ENCODE measurements at places on chromosomes 3 and 15.

DNA sequence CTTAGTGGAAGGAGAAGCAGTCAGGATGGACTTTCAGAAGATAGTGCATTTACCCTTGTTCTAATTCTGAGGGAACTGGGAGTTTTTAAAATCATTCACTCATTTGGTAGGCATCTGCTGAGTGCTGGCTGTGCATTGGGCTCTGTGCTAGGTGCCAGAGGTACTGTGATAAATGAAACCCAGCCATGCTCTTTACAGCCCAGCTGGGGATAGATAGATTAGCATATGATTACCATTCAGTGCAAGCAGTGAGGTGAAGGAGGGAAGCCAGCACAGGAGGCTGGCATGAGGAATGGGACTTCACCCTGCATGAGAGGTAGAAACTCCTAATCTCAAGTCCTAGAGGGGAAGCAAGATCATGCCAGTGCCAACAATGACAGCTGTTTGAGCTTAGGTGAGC is 361.9 kb upstream of the TRIM42 start:
- no peak for DNase-seq

- peak; percentile 77 for DNase-seq
These were observed 3.3 kb upstream of the DCP1A start for GRCh38 chr3:53350652-53351051.

- DNase-seq = peak; percentile 65
These were observed 989 bp upstream of the PPIB start for GRCh38 chr15:64163659-64164362.

DNA sequence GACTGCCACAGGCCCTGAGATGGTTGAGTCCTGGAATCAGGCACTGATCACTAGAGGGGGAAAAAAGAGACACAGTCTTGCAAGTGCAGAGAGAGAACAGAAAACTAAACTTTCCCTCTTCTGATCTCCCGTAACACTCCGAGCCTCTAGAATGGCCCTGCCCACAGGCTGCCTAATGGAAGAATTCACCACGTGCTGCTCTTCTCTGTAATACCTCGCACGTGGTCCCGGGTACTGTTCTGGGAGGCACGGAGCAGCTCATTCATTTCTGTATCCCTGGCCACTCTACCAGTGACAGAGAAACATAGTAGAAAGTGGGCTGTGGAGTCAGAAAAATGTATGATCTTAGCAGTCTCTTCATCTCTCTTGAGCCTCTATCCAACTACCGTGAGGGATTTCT is 30.4 kb downstream of the VGLL4 start:
- no peak for DNase-seq

GRCh38 chr15:100721758-100722550 is 119.6 kb downstream of the ASB7 start:
- DNase-seq = peak; percentile 98

DNA sequence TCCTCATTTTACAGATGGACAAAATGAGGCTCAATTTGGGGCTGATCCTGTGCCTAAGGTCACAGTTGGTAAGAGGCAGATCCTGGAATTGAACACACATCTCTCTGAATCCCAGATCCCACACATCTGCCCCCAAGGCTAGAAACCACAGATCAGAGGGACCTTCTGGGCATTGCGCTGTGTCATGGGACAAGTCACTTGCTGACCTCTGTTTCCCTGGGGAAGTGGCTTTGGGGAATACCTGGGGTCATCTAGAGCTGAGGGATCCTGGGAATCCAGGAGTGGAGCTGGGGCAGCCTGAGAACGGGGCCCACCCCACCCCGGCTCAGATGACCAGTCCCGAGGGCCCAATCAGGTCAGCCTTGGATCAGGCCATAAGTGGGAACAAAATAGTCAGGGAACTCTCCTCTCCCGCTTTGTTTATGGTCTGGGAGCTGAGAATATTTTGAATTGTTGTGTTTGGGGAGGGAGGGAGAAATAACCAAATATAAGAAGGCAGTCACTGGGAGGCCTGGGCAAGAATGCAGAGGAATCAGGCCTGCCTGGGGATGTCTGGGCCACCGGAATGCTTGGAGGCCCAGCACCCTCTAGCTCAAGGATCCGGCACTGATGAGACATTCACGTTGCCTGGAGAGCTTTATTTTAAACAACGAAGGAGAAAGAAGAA is 8.8 kb upstream of the SLC6A6 start:
- no peak for DNase-seq

DNA sequence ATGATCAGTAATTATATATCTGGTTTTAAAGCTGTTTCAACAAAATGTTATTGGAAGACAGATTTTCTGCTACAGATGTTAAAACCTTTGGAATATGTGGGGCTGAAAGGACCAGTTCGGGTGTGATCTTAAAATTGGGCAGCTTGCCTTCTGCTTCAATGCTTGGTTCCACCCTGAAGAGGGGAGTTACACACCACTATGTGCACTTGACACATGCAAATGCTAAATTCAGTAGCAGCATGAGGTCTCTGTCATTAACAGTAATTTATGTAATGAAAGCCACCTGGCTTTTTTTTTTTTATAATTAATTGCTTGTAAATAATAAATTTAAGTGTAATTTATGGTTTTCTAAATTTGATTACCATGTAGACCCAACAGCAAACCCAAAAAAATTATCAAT is 24.6 kb downstream of the CDIN1 start:
- no peak for DNase-seq

- no peak for DNase-seq
These were observed 145.9 kb downstream of the RORA start for GRCh38 chr15:61083081-61083787.

GRCh38 chr3:84987706-84988504 is 29.1 kb downstream of the CADM2 start:
- no peak for DNase-seq

DNA sequence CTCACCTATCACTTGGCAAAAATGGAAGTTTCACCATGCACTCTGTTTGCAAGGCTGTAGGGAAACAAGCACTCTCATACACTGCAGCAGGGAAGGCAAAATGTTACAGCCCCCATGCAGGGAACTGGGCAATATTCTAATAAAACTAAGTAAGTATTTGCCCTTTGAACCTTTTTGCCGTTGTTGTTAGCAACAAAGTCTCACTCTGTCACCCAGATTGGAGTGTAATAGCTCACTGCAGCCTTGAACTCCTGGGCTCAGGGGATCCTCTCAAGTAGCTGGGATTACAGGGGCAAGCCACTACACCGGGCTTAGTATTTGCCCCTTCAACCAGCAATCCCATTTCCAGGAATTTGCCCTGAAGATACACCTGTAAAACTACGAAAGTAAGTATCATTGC is 122.5 kb downstream of the TBC1D5 start:
- DNase-seq = no peak

DNA sequence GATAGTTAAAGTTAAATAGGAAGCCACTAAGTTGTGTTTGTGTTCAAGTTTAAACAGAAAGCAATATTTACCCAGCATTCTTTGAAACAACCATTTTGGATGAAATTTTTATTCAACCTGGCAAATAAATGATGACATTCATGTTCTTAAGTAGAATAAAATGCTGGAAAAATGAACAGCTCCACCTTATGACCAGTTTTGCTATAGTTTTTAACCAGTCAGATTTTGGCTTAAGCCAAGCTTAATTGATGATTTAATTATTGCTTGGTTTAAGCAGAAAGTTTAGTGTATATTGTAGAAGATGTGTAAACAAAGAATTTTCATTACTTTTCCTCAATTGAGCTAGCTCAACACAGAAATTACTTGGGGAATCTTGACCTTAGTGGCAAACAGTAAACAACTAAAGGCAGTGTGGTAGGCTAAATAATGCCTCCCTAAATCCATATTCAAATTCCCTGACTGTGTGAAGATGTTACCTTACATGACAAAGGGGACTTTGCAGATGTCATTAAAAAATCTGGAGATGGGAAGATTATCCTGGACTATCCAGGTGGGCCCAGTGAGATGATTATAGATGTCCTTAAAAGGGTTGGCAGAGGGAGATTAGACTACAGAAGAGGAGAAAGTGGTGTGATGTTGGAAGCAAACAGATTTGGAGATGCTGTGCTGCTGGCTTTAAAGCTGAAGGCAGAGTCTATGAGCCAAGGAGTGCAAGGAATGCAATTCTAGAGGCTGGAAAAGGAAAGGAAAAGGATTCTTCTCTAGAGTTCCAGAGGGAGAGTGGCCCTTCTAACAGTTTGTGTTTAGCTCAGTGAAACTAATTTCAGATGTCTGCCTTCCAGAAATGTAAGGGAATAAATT is 448.6 kb upstream of the GOLIM4 start:
- DNase-seq = peak; percentile 4

DNA sequence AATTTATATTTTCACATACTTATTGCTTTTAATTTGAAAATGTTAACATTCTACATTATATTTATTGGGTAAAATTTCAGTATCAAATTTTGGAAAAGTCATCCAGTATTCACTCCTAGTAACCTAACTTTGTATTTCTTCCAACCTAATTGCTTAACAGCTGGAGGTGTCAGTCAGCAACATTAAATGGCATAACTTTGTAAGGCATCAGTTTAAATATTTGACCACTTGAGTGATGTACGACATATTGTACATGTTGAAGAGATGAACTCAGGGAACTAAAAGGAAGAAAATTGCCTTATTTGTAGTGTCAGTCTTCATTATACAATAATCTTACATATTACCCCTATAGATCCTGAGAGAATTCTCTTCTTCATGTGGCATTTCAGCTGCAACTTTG is 326.8 kb downstream of the NAALADL2 start:
- no peak for DNase-seq

GRCh38 chr3:157201648-157202278 is 41.8 kb upstream of the CCNL1 start:
- DNase-seq = peak; percentile 79

DNA sequence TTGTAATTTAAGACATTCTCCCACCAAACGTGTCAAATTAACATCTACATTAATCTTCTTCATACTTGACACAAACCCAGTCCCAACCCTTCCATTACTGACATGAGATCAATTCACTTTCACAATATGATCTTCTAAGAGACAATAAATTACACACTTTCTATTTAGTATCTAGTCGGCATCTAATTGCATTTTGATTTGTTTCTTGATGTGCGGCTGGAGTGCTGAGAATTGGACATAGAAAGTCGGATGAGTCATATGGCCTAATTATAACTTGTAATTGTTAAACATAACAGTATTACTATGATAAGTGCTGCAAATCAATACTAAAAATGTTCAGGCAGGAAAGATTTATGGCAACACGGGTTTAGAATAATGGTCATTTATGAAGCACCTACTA is 78.4 kb upstream of the RORA start:
- no peak for DNase-seq

GRCh38 chr3:125104639-125105038 is 48.8 kb upstream of the HEG1 start:
- no peak for DNase-seq

- DNase-seq = peak; percentile 43
These were observed 27.7 kb downstream of the MAGI1 start for GRCh38 chr3:66010739-66011655.

DNA sequence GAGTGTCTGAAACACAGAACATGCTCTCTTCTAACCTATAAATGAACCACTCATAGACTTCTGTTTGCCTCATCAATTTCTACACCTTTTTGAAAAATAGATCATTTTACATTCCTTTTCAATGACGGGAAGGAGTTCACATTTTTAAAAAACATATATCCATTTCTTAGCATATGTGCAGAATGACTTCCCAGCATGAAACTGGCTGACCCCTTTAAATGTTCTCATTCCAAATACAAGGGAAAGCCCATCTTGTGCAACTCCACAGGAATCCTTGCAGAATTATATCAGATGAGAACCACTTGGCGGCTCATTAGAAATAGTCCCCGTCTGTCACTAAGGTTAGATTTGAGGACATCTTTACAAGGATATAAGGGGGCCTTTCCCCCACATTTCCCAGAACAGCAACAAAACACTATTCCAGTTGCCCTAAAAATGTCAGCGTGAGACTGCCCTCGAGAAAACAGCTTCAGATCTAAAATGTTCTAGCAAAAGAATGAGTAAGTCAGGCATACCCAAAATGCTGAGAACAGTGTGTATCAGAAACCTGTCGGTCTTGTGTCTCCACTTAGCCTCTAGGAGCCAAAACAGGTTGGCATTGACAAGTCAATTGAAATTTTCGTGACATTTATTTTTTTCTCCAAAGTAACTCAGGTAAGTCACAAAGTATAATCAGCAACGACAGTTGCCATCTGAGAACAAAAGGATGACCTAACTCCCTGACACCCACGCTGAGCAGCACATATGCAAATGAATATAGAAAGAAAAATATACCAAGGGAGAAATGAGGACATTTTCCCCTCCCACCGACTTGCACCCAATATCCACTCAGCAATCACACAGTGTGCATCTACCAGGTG is 63.1 kb downstream of the FOXP1 start:
- DNase-seq = no peak

DNA sequence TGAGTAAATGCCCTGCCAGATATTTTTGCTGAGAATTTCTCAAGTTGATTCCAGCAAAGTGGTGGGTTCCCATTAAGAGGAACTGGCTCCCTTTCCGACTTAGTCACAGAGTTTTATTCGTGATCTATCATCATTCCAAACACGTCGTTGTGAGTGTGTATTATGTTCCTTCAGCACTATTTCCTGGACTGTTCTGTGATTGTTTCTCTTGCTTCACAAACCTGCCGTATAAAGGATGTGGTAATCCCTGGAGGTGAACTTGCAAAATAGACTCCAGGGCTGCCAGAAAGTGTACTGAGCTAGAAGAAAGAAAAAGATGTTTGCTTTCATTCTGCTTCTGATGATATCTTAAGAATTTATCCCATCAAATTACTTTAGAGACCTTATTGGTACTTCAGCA is 14.5 kb upstream of the CAPN3 start:
- peak; percentile 78 for DNase-seq
